Left hindlimb (tissue), 1 donor: ENCODE measurements at places on chromosomes 7 and 10.

DNA sequence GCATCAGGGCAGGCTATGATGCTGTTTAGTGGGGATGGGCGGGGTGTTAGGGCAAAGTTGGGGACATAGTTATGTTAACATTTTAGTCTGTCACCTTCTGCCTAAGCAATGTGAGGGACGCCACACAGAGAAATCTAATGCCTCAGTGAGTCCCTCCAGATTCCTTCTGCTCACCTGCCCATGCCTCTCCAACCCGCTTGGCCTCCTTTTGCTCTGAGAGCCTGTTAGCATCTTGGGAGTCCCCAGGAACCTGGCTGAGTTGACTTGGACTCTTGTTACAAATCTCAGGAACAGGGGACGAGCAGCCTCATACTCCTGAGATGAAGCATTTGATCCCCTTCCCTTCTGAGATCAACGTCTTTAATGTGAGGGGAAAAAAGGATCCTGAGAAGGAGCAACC lies 336.8 kb downstream of the CCSER2 start:
- no peak for DNase-seq

GRCh38 chr7:44897309-44897708 lies 12.0 kb upstream of the PURB start:
- DNase-seq = no peak

DNA sequence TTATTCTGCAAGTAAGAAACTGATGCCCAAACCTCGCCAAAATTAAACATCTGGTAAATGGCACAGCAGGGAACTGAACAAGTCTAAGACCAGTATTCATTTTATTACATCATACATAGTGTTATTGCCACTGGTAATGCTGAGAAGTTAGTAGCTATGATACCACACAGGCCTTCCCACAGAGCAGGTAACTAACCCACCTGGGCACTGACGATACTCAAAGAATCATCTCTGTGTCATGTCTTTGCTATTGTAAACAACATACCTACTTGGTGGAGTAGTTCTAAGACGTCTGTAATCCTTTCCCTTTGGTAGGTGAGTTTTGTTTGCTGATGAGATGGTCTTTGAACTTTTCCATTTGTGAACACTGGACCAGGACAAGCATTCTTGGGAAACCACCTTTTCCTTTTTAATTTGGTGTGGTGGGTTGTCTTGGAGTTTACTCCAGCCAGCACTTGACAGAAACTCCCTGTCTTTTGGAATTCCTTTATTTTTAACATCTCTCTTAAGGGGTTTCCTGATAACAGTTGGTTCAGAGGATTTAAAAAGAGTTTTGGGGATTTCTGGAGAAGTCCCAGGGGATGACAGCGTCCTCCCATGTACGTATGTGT lies 40.9 kb downstream of the PDSS1 start:
- DNase-seq = no peak

DNA sequence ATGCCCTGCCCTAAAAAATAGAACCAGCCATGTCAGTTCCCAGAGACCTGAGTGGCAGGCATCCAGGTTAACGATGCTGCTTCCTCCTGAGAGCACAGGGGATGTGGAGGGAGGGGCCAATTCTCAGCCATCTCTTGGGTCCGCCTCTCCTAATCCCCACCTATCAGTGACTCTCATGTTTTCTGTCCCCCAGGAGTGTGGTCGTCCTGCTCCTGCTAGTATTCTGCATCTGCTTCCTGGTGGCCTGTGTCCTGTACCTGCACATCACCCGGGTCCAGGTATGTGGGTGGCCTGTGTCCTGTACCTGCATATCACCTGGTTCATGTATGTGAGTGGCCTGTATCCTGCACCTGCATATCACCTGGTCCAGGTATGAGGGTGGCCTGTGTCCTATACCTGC lies 105.3 kb downstream of the ADCY1 start:
- DNase-seq = no peak

- DNase-seq = no peak
Observed at GRCh38 chr10:75048669-75049098, 62.8 kb upstream of the SAMD8 start.

DNA sequence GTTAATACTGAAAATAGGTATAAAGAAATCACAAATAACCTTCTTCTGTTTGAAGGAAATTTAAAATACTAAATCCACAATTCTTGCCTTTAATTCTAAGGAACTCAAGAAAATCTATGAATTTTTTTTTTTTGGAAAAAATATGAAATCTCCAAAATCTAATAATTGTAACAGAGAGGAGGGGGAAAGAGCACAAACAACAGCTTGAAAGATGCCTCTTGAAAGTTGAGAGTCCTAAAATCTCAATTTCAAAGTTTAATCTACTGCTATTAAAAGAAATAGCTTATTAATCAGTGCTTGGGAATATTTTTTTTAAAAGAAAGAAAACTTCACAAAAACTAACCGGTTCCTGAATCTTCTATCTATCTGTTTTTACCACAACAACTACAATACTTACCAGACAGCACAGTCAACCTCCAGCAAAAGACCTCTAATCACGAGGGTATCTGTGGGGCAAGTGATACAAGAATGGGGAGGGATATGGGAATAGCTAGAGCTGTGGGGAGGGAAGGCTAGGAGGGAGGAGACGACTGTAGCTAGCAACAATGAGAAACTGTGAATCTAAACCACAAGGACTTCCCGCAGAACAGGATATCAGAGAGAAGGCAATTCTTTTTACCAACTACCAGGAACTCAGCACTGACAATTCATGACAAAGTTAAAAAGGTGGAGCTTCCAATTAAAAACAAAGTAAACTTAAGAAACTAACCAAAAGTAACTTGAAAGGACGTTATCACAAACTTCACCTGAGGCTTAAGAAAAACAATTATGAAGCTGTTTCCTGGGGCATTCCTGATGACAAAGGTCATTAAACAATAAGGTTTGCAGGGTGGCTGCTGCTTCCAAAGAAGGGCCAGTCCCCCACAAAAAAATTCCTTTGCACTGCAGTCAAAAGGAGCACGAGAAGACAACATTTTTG lies at the start of gene USP54:
Gene USP54 (minus strand): TSS at position 462 of the 919 bp plus-strand sequence. CDS start 15,684 bp downstream, outside the sequence.
- DNase-seq = no peak

GRCh38 chr7:141792526-141792925 lies 2.5 kb downstream of the TAS2R5 start:
- no peak for DNase-seq

DNA sequence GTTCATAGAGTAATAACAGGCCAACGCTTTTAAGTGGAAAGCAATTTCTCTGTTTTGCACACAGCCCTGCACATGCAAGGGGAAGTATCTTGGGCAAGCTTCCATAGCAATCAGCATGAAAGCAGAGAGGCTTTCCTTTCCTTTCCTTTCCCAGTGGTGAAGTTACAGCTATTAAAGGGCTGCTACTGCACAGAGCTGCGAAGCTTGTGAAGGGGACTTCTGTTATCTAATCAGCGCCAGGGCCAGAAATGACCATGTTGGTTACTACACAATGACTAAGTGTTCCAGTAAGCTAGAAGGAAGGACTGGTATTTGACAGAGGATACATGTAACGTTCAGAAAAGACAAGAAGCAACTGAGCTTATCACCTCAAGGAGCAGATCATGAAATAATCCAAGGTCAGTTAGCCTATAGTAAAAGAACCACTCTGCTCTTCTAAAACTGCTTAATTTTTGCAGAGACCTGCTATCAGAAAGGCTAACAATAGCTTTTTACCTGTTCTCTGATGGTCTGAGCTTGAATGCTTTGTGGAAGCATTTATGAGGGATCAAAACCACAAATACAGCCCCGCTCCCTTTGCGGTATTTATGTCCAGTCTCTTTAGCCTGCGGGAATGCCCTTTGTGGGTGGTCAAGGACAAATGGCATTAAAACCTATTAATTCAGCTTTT lies 45.9 kb downstream of the SGMS1 start:
- DNase-seq = no peak

DNA sequence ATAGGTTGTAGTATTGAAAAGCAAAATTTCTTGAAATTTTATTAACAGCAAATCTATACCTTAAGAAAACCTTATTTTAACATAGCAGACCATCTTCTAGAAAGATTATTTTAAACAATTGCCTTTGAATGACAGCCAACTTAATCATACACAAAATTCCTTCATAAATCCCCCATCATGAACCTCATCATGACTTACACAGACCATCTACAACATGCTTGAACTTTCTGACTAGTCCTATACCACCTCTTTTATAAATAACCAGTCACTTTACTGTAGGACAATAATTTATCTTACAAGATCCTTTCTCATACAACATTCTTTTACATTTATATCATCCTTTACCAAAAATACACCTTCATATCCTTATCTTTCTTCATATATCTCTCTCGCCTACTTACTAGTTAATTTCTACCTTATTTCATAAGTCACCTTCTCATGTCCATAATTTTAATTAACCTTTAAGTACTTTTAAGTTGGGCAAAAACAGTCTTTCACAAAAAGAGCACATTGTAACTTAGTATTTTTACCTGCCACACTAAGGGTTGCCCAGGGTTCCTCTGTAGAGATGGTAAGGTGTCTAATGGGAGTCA lies 16.6 kb upstream of the PTN start:
- DNase-seq = no peak

DNA sequence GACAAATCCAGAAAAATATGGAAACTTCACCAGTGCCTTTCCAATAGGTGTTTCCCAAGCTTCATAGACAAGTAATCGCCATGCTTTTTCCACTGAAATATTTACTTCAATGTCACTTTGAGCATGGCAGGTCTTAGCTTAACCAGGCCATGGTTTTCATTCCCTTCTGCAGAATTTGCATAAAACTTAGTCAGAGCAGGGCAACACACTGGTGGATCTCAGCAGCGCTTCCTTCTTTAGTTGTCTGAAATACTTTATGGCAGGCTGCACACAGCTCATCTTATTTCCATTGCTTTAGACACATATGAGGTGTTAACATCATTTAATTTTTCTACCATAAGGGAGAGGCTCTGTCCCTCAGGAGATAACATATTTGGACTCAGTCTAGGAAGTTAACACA lies 102.9 kb upstream of the AHR start:
- DNase-seq = no peak

- DNase-seq = no peak
Observed at GRCh38 chr7:118312966-118313365, 88.5 kb downstream of the ANKRD7 start.

GRCh38 chr10:122018491-122018890 lies 29.5 kb downstream of the TACC2 start:
- no peak for DNase-seq

DNA sequence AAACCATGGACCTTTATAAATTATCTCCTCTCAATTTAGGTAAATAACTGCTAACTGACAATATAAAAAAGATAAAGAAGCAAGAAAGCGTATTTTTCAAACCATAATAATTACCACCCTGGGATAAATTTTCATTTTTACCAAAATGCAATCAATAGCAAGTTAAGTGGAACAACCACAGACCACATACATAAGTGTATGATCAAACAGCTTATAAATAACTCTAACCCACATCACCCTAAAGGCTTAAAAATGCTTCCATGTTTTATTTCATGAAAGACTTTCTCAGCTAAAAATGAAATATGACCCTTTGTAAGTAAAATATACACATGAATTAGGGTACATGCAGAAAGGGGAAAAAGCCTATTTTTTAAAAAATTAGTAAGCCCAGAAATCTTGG lies 156.5 kb downstream of the SGMS1 start:
- no peak for DNase-seq

DNA sequence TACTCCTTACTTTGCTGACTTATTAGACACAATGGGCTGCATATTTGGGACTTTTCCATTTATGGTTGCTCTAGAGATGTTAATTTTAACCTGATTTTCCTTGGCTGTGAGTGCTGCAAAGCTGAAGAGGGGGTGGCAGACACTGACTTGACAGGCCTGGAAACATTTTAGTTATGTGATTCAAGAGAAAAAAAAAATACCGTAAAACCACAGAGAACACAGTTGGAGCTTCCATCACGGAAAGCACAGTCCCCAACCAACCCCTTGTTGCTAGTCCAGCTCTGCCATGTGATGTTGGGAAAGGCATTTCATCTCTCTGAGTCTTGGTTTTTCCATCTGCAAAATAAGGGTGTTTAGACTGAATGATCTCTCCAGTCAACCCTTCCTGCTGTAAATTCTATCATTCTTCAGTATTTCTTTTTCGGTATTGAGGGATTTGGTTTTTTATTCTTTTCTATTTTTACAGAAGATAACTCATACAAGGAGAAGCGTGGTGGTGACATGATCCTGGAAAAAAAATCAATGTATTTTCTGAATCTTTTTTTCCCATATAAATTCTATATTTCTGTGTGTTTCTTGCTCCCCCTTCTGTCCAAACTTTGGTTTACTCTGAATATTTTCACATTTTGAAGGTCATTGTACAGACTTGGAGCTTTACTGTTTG lies 246.1 kb downstream of the REEP3 start:
- DNase-seq = peak; percentile 64

GRCh38 chr10:60000747-60001146 lies 94.4 kb upstream of the CCDC6 start:
- DNase-seq = no peak

GRCh38 chr10:42623929-42624328 lies 14.4 kb downstream of the ZNF33B start:
- no peak for DNase-seq

DNA sequence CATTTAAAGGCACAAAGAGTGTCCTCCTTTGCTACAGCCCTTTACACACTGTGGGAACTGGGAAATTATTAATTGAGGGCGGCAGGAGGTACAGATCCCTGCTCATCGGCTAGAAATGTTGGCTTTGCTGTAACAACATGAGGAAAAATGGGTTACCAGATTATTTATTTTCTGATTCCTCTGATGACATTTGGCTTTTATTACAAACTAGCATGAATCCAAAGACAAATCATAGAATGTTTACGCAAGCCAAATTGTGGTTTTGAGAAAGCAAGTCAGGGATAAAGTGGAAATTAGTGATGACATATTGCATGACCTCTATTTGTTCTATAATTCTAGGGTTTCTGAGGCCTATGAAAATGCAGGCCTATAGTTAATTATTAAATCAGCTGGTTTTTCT lies 126.1 kb upstream of the TMEM196 start:
- no peak for DNase-seq

- peak; percentile 90 for DNase-seq
Observed at GRCh38 chr7:44767912-44768627, 19.4 kb downstream of the ZMIZ2 start.

DNA sequence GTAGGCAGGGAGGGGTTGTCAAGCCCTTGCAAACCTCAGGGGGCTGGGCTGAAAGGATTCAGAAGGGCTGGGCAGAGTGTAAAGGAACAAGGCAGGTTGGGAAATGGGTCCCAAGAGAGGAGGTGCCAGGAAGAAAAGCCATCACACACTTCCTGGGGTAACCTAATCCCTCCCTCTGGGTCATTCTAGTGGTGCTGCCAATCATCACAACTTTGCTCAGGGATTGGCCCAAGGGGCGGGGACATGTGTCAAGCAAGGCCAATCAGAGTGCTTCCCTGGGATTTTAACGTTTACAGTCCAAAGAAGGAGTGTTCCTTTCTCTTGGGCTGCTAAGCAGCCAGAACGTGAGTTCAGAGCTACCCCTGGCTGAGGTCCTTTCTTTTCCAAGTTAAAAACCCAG lies 57.1 kb upstream of the NPTX2 start:
- DNase-seq = no peak

- no peak for DNase-seq
Observed at GRCh38 chr7:30027740-30028215, 434 bp upstream of the PLEKHA8 start.
